ENCODE measurements at places on chromosomes 11 and 22.

DNA sequence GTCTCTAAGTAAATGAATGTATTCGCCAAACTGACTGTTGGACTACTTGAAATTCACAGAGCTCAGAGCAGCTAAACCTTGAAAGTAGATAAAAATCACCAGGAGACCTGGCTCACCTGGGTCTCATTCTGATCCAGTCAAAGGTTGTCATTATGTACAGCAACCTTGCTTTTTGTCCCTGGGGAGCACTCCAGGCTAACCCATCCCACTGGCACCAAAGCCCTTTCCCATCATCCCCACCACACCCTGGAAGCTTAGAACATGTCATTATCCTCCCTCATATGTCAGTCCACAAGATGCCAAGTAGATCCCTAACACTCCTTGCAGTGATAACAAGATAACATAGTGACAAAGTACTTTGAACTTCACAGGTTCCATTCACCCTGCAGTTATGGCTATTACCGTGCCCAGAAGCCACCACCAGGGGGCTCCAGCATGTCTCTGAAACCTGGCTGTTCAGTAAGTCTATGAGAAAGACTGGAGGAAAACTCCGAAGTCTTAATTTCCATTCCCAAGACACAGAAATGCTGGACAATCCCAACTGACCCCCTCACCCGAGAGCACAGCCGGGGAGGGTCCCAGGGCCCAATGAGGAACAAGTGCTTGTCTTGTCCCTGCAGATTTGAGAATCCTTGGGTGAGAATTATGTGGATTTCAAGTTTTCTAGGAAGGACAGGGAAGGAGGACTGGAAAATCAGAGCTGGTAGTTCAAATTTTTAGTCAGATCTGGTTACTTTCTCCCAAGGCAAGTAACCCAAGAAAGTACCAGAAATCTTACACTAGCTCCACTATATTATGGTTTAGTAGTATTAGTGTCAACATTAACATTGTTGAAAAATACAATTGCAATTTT lies 43.0 kb upstream of the USP47 start:
- DNase-seq, result peak; percentile 59

DNA sequence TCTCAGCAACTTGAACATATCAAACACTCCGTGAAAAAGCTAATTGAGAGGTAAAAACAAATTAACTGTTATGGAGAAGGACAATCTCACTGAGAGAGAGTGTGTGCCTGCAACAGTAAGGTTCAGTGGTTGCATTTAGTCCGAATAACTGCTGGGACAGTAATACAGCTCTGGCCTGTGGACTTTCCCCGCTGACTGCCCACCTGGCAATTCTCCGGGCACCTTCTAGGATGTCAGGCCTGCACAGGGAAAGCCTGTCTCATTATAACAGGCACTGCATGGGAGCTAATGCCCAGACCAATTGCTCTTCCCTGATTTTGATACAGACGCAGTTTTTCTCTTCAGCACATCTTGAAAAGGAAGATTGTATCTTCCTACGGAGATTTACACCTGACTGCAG lies 251.0 kb downstream of the DCDC1 start:
- DNase-seq, result no peak

DNA sequence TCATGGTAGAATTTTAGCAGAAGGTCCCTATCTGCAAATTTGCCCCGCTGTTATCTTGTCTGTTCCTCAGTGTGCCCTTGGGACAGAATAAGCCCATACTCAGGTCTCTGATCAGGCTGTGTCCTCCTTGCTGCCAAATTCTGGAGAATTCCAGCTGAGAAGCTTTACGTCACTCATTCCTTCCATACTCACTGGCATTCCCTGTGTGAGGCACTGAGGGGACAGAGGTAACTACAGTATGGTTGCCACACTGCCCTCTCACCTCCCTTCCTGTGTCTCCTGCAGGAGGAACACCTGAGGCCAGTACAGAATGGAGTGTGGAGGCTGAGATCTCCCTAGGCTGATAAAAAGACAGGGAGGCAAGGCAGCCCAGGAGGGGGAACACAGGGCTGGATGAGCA lies 31.5 kb downstream of the SHISA8 start:
- DNase-seq, result no peak

GRCh38 chr22:49966774-49967705 lies 6.5 kb downstream of the PIM3 start:
- DNase-seq, result no peak

- DNase-seq, result no peak
Observed at GRCh38 chr11:75279273-75279672, 38.7 kb downstream of the TPBGL start.

Data from stimulated activated CD4-positive, alpha-beta T cell treated with anti-CD3 and anti-CD28 coated beads, Interleukin-2, amount 100 ng/mL, for 48 hours (primary cell).